ENCODE measurements at places on chromosomes 6 and 20.
A peak's percentile ranks its signal among the peaks of the same experiment; 100 is the strongest.

- no peak for DNase-seq
Measured at GRCh38 chr20:61931476-61932198, 134.0 kb downstream of the TAF4 start.

DNA sequence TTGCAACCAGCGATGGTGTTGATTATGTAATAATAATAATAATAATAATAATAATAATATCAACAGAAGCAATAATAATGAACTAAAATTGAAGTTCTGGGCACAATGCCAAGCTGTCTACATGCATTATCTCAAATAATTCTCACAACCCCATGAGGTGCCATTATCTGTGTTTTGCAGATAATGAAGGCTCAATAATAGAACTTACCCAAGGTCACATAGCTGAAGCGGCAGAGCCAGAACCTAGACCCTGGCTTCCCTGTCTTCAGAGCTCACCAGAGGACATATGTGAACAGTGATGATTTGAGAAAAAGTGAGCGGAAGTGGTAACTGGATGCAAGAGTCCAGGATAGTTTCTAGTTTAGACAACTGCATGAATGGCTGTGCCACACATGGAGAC lies 91.0 kb downstream of the HIVEP1 start:
- no peak for DNase-seq

DNA sequence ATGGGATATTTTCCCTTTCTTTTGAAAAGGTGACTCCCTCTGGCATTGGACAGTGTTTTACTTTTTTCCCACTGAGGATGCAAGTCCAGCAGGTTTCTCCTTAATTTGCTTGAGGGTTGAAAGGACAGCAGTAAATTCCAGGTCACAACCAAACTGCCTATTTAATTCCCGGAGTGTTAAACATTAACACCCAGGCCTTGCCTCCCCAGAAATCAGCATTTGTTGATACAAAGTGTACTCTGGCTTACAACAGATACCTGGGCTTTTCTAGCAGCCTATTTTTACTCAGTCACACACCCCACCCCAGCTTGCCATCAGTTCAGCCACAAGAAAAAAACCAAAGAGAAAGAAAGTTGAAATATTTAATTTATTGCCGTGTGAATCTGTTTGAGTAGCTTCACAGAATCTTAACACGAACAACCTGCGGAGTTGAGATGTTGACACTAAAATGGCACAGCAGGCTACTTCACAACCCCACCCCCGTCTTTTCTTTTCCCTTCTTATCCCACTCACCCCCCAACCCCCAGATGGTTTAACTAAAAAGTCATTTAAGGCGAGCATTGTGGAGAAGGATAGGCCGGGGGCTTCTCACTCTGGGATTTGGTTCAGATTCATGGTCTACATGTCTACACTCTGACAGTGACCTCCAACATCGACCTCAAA lies 45.7 kb downstream of the MYLIP start:
- DNase-seq = no peak

- no peak for DNase-seq
Measured at GRCh38 chr20:3133155-3133554, 26.5 kb downstream of the FASTKD5 start.

GRCh38 chr20:15927893-15928650 lies 645.2 kb downstream of the KIF16B start:
- DNase-seq = no peak

GRCh38 chr6:15184441-15184861 lies 61.4 kb upstream of the JARID2 start:
- no peak for DNase-seq

- no peak for DNase-seq
Measured at GRCh38 chr20:64109831-64110391, 2.5 kb upstream of the NPBWR2 start.

DNA sequence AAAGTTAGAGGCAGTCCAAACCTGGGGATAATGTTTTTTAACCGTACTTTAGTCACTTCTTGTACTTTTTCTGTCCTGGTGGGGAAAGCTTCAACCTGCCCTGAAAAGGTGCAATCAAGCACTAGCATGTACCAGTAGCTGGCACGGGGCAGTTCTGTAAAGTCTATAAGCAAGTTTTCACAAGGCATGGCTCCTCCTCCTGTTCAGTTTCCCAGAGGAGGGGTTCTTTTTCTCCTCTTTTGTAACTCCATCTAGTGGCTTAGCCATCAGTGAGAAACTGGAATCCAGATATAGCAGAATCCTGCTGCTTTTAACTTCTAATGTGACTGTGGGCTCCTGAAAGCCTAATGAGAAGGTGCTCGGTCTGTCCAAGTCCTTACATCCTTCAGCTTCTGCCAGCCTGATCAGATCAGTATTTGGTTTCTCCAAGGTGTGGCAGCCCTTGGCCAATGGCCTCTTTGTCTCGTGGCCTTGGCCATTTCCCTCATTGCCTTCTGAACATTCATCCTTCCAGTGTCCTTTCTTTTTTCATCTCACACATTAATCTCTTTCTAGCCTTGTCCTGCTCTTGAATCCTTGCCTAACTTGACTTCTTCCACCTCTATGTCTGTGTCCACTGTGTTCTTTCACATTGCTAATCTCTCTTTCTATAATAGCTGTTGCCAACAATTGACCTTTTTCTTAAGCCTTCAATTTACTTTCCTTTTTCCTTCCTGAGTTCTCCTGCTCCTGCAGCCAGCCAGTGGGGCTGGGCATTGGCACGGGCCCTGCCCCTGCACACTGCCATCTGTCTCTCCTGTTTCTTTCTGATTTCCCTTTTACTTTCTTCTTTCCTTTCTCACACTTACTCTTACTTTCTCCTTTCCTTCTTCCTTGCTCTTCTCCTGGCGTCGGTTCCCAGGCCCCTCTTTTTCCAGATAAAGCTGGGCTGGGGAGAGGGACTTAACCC lies 222.0 kb upstream of the SYNCRIP start:
- DNase-seq = no peak

GRCh38 chr6:41736186-41736733 lies 852 bp upstream of the TFEB start:
- DNase-seq = no peak

DNA sequence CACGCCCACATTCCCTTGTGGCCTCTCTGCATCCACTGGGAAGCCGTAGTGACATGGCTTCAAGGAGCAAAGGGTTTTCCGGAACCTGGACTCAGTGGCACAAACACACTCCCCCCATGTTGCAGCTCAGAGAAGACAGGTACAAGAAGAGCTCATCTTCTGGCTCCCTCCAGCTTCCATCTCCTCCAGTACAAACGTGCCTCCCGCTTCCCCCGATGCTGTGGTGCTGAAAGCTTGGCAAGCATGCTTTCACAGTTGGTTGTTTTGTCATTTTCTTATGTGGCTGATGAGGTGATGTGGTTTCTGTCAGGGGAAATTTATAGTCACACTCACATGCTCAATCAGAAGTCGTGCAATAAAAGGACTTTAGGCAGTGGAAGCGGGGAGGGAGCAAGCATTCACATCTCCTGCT lies 258.5 kb downstream of the KIF16B start:
- DNase-seq = no peak

DNA sequence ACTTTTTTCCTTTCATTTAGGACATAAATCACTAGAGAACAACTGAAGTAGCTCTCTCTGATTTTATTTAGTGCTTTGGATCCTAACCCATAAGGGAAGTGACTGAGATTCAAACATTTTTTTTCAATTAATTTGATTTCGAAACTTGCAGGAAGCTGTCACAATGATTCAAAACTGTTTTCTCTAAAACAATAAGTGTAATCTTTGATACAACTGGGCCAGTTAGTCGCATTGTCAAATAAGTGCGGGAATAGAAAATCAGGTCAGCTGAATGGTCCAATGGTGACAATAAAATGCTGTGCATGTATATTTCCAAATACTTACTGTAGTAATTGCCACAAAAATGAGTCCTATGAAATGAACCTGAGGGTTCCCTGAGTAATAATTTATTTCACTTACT lies 930.8 kb downstream of the TFAP2A start:
- DNase-seq = no peak

- DNase-seq = peak; percentile 72
Measured at GRCh38 chr6:80541181-80541580, 434.7 kb downstream of the BCKDHB start.

DNA sequence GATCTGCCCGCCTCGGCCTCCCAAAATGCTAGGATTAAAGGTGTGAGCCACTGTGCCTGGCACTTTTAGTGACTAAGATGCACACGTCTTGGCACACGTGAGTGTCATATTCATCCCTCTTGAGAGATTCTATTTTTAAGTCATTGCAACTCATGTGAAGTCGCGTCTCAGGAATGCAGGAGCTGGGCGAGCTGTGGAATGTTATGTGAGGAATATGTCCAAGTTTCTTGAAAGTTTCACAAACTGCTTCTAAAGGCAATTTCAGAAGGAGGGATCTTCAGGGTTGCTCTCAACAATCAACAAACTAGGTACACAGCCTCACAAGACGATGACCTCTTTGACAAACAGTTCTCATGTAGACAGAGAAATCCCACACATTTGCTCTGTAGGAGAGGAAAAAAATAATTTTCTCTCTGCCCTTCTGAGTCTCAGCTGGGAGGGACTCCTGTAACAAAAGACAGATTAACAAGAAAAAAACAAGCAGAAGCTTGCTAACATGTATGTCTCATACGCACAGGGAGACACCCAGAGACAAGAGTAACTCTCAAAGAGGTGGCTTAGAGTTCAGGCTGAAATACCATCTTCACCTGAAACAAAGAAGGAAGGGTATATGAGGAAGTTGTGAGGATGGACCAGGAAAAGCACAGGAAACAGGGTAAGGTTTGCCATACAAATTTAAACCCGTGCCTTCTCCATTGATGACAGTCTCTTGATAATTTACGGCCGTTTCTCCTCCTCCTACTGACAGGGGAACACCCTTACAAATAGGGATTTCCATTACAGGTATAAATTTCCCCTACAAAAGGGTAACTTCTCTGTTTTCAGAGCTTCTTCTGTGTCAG lies 45.3 kb upstream of the FAM50B start:
- peak; percentile 70 for DNase-seq

DNA sequence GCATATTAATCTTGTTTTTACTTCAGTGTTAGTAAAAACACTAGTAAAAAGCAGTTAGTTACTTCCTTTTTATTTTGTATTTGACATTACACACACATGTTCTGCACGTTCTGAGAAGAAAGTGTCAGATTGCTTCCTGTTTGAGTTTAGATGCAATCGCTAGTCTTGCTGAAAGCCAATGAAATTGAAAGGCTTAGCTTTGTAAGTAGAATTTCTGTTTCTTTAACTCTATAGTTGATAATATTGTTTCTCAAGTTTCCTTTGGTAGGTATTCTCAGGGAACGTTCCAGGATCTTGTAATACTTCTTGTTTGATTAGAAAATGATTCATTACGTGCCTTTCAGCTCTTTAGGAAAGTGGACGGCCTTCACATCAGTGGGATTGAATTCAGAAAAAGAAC lies 55.0 kb downstream of the CDKAL1 start:
- no peak for DNase-seq

DNA sequence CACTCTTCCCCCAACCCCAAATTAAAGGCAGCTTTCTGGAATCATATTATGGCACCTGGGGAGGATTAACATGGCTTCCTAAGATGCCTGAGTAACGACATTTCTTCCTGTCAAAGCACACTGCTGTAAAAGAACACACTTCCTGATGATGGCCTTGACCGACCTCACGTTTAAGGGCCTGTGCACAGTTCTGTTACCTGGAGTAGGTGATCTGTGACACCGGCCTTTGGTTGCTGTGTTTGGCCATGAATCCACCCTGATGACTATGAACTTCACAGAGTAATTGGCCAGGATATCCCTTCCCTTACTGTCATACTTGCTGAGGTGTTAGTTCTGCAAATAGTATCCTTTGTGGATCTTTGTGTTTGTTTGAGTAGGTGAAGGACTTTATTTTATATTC lies 45.8 kb downstream of the PLCB4 start:
- no peak for DNase-seq

DNA sequence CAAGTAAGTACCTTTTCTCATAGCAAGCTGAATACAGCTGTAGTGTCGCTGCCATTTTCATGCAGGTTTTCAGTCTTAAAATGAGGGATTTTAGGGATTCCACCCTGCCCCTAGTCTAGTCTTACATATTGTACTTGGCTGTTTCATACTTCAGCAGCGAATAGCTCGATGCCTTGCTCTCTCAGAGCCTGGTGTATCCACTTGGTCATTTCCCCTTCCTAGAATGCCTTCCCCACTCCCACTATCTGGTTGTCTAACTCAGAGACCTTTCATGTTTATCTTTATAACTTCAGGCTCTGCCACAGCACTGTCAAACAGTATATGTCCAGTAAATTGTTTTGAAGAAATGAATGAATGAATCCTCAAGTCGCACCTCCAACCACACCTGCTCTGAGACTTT lies 21.1 kb upstream of the IPCEF1 start:
- DNase-seq = no peak

DNA sequence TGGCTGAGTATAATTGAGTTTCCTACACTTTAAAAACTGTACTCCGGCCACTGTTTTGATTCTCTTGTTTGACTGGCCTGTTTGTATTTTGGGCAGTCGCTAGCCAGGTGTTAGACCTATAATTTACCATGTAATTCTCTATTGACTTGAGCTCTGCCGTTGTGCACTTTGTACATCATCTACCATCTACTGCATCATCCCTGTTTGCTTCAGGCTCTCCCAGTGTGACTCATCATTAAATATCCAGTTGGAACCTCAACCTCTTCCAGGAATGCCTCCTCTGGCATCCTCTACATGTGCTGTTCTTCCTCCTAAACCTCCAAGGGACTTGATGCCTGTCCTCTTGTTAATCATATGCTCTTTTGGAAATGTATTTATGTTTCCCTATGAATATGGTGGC lies 72.3 kb downstream of the FARS2 start:
- DNase-seq = no peak

- no peak for DNase-seq
Measured at GRCh38 chr6:90190752-90191395, 105.8 kb downstream of the BACH2 start.

DNA sequence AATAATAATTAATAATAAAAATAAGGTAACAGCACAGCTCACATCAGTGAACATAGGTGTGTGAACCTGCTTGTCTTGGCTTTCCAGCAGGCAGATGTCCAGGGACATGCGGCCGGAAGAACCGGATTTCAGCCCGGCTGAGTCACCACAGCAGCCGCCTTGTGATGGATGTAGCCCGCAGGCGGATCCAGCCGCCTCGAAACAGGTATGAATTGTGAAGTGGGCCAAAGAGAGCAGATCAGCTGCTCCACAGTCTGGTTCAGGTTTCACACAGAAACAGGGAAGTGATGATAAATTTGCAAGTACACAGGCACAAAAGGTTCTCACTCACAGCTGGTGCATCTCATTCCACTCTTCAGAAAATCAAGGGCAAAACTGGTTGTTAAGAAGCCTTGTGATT lies 55.1 kb downstream of the ID4 start:
- no peak for DNase-seq

GRCh38 chr6:87922196-87922946 lies 125.3 kb upstream of the SPACA1 start:
- DNase-seq = no peak

- no peak for DNase-seq
Measured at GRCh38 chr6:160519603-160520042, 144.5 kb downstream of the LPA start.

DNA sequence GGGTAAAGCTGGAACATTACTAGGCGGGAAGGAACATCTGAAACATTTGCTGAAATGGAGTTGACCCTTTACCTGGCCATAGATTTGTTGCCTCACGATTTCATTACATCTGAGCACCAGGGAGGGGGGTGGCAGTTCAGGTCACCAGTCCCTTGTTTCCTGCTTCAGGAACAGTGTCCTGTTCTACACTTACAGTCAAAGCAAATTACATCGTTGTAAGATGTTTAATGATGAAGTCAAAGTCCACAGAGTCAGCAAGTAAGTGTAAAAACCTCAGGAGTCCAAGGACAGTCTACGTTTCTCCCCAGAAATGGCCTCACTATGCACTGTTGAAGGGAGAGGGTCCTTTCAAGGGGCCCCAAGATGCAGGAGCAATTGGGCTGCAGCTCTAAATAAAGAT lies 8.9 kb upstream of the MICB start:
- no peak for DNase-seq

Data from HS-27A (cell line).